ENCODE measurements at places on chromosomes 16 and 17. TPM values are rescaled to one million over a fixed set of nuclear protein-coding genes. Genes with fewer than 3 reads are reported as not detected.

GRCh38 chr16:82082543-82083244 is 47.6 kb downstream of the HSD17B2 start:
- ATAC-seq, result peak; percentile 99

DNA sequence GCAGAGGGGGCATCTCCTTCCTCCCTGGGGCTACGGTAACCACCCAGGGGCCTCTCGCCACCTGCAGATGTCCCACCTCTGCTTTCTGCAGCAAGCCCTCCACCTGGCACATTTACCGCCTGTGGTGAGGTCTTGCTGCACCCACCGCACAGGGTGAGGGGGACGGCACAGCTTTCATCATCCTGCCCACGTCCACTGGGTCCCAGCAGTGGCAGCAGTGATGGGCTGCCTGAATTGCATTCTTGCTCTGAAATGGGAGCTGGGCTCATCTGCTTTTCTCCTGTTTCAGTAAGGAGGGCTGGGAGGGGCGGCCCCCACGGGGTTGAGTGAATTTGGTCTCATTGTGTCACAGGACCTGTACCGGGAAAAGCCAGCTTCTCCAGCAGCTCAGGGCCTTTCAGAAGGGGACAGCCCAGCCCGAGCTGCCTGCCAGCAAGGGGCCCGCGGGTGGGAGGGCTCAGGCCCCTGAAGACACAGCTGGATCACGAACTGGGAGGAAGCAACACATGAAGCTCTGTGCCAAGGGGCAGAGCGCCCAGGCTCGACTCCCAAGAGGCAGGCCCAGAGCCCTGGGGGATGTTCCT is 12.7 kb downstream of the DNAAF8 start:
- no peak for ATAC-seq

- ATAC-seq, result no peak
Measured at GRCh38 chr17:77755410-77755963, 203.0 kb upstream of the TNRC6C start.

- peak; percentile 82 for ATAC-seq
Measured at GRCh38 chr16:77227745-77228144, 28.5 kb downstream of the SYCE1L start.

- ATAC-seq, result no peak
Measured at GRCh38 chr17:63497708-63498483, 21.0 kb downstream of the ACE start.

- no peak for ATAC-seq
Measured at GRCh38 chr17:2563543-2563942, 29.9 kb upstream of the PAFAH1B1 start.

GRCh38 chr17:13594310-13594709 is 7.4 kb downstream of the HS3ST3A1 start:
- ATAC-seq, result no peak

DNA sequence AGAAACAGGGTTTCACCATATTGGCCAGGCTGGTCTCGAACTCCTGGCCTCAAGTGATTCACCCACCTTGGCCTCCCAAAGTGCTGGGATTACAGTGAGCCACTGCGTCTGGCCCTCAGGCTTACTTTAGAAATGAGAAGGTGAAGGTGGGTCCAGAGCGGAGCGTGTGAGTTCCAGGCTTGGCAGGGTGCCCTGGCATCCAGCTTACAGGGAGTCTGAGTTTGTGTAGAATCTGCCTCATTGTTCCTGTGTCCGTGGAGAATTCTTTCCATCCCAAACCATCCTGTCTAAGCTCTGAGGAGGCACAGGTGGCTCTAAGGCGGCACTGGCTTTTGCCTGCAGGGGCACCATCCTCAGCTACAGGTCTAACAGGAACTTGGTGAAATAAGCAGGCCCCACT is 50.6 kb downstream of the RAB11FIP3 start:
- ATAC-seq, result no peak

DNA sequence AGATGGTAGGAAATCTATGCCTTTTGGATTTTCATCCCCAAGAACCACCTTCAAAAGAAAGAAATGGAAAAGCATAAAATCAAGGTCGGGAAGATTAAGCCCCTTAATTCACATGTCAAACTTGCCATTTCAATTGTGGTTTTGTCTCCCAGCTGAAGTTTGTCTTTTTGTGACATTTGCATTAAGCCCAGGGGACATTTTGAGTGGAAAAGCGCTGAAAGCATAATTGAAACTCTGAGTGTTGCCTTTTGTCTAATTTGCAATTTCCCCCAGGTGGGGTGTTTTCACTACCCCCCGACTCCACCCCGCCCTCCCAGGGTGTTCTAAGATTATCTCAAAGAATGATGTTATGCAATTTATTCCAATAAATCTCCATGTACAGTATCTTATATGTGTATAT is 396.2 kb downstream of the CDH13 start:
- ATAC-seq, result no peak

DNA sequence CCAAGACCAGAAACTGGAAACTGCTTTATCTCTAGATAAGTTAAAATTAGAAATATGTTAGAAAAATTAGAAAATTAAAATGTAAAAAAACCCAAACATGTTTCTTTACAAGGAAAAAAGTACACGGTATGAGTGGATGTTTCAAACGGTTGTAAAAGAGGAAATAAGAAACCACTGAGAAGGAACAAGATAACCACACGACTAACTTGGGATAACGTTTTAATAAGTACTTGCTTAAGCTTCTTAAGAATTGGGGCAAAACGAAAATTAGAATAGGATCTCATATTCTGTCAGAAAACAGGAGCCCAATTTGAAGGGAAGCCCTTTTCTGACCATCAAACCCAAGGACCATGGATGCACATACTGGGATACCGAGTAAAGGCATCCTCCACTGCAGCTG is 31.0 kb downstream of the MBTPS1 start:
- ATAC-seq, result no peak

GRCh38 chr17:5526821-5527598 is 40.6 kb downstream of the MIS12 start:
- ATAC-seq, result peak; percentile 99

DNA sequence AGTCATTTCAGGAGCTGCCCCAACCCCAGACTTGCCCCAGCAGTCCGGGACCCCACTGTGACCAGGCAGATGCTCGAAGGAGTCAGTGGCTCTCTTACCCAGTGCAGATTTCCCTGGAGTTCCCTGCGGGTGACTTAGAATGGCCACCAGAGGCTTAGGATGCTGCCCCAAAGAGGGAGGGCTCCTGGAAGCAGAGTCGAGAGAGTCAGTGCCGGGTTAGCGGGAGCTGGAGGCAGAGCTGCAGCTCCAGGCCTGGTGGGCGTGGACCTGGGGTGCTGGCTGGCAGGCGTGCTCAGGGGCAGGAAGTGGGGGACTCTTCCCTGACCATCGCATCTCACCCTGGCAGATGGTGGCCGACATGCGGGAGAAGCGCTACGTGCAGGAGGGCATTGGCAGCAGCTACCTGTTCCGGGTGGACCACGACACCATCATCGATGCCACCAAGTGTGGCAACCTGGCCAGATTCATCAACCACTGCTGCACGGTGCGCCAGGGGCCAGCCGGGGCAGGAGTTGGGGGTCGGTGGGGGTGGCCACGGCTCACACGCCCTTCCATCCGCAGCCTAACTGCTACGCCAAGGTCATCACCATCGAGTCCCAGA is 1.6 kb upstream of the HSD3B7 start:
- ATAC-seq, result no peak

DNA sequence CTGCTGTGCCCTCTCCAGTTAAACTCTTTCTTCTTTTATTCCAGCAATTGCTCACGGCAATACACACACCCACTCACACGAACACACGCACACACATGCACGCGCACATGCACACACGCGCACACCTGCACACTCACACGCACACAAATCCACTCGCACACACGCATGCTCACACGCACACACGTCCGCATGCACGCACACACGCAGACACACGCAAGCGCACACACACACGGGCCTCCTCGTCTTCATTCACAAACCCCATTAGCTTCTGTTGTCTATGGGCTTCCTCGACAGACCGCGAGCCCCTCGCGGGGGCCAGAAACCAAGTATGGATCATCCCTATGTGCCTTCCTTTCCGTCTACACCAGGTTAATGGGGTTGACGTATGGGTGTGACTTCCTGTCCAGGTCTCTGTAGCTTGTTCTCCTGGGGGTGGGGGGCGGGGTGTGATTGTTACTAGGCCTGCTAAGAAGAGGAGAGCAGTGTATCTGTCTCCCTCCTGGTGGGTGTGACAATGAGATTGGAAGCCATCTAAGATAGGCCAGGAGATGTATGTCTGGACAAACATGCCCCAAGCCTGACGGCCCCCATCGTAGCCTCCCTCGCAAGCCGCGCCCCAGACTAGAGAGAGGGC is 670 bp upstream of the CTF1 start:
- ATAC-seq, result no peak

DNA sequence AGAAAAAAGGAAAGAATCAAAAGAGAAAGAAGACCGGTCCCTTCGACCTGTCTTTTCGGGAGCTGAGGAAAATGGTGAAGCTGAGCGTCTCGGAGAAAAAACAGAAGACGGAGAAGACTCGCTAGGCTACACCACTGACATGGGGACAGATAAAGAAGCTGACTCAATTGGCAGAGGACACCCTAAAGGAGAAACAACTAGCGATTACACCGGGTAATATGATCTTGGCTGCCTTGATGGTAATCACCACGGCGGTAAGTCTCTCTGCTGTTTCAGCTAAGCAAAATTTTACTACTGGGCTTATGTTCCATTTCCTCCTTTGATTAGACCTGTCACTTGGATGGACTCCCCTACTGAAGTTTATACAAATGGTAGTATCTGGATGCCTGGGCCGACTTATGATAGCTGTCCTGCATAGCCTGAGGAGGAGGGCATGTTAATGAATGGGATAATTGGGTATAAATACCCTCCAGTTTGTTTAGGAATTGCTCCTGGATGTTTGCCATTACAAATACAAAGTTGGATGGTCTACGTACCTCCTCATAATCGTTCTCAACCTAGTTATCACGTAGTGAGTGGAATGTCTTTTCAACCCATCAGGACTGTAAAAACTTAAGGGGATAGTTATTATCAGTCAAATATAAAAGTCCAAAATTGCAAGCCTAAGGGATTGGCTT is 24.1 kb downstream of the ALOX15B start:
- ATAC-seq, result no peak

DNA sequence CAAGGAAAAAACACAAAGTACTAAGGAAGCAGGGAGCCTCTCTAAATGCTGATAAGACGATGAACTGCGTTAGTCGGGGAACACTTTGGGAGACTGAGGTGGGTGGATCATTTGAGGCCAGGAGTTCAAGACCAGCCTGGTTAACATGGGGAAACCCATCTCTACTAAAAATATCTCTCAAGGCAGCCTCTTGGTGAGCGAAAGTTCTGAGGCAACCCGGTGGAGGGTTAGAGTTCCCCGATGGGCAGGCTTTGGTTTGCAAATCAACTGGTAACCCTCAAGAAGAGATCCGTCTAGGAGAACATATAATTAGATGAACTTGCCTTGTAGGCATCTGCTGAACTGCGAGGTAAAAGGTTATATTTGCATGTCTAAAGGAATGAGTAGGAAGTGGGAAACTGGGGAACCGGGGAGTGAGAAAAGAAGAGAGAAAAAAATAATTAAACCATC is 44.6 kb downstream of the WSB1 start:
- no peak for ATAC-seq

- ATAC-seq, result no peak
Measured at GRCh38 chr17:48283411-48283810, 146.6 kb downstream of the SKAP1 start.

GRCh38 chr17:36818134-36818825 is 119.0 kb upstream of the LHX1 start:
- ATAC-seq, result no peak

DNA sequence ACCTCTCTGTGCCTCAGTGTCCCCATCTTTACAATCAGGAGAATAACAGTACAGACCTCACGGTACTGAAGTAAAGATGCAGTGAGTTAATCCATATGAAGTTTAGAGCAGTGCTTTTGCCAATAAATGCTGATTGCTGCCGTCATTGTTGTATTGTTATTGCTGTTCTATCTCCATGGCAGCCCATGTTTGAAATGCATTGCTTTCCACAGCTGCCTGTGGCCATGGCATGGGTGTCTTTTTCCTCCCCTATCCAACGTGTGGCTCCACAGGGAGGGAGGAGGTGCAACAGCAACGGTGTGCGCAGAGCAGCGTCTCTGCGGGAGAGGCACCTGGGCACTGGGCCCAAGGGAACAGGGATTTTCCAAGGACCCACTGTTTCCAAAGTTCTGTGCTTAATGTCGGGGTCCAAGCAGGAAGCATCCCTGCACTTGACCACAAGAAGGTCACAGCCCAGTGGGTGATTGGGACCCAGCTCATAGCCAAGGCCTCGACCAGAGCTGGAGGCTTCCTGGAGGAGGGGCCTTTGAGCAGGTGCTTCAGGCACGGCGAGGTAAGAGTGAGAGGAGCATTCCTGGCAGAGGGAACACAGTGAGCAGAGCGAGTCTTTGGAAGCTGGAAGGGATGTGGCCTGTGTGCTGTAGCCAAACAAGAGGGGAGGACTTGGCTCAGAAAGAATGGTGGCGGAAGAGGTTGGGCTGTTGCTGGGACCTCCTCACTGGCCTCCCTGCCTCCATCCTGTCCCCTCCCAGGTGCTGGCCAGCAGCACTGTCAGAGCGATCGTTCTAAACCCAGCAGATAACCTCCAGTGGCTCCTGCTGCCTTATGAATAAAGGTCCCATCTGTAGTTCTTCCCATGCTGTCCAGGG is 3.9 kb downstream of the RAI1 start:
- no peak for ATAC-seq

GRCh38 chr16:17412791-17413190 is 58.0 kb downstream of the XYLT1 start:
- no peak for ATAC-seq

DNA sequence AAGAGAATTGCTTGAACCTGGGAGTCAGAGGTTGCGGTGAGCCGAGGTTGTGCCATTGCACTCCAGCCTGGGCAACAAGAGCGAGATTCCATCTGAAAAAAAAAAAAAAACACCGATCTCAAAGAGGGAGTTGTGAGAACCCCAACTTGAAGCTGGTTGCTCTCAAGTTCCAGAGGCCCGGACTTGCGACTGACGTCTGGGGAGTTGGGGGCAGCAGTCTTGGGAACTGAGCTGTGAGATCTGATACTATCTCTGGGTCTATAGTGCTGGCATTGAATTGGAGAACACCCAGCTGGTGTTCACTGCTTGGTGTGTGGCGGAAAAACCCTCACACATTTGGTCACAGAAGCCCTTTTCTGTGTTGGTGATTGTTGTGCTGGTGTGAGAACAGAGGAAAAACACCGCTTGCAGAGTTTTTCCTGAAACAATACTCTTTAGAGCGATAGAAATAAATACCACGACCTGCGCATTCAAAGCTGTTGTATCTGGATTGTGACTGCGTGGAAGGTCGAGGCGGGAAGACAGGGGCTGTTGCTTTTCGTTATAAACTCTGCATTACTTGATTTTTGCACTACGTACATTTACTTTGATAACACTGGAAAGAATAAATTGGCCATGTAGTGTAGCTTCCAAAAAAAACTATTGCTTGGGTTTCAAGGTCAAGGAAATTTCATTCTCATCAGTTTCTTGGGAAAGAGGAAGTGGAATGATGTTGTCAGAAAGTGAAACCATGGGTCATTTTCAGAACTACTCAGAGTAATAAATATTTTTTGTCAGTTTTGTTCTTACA is 8.8 kb downstream of the SCIMP start:
- no peak for ATAC-seq

- no peak for ATAC-seq
Measured at GRCh38 chr16:88535191-88535856, 34.9 kb upstream of the ZC3H18 start.

MEIOB gene
- 0.79 TPM for total RNA-seq

PYDC1 gene
- not detected for total RNA-seq

PHOSPHO1 gene
- not detected for total RNA-seq

CMTM2 gene
- total RNA-seq, result 1.3 TPM

SHCBP1 gene
- 28.3 TPM for total RNA-seq

KCNH4 gene
- 0.99 TPM for total RNA-seq

MT1A gene
- total RNA-seq, result 6.5 TPM

MYO15B gene
- total RNA-seq, result 10.2 TPM

All from activated T-helper 17 cell treated with anti-CD3 and anti-CD28 coated beads, Interleukin-2, amount 50 U/mL, for 72 hours (primary cell).